ENCODE measurements at places on chromosomes 5 and 9. TPM values are rescaled to one million over a fixed set of nuclear protein-coding genes. Genes with fewer than 3 reads are reported as not detected.

Gene ZNF879
- total RNA-seq, result 8.4 TPM

Gene CDHR2
- 3.0 TPM for total RNA-seq

Gene BNC2
- 5.9 TPM for total RNA-seq

Gene CBY3
- total RNA-seq, result not detected

Gene PRR7
- 21.4 TPM for total RNA-seq

DNA sequence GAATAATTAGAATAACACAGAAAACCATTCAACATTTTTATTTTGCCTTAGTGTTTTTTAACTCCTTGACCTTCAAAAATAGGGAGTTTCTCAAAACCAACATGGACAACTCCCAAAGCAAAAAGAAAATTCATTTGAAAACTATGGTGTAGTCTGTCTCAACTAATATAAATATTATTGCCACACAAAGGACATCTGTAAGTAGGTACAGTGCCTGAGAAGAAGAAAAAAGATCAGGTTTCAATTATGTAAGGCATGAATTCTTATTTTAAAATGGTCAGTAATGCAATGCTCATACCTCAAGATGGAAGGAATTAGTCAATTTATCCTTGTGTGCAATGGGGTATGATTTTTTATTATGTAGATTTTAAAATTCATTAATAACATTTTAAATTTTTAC, 109.6 kb upstream of the CNTLN start:
- DNase-seq, result no peak

DNA sequence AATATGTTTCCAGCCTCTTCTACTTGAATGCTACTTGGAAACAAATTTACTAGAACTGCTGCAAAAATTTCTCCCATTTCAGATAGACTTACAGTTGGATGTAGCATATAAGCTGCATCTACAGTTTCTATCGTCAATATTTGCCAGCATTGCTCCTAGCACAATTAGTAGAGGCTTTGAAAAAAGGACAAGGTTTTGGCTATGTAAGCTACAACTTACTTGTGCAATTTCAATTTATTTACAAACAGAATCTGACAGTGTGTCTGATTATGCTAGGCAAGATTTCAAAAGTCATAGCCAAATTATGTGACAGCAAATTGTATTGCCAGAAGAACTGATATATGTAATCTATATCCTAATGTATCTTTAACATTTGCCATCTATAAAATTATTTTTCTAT, 628.4 kb upstream of the FAM174A start:
- DNase-seq, result no peak

DNA sequence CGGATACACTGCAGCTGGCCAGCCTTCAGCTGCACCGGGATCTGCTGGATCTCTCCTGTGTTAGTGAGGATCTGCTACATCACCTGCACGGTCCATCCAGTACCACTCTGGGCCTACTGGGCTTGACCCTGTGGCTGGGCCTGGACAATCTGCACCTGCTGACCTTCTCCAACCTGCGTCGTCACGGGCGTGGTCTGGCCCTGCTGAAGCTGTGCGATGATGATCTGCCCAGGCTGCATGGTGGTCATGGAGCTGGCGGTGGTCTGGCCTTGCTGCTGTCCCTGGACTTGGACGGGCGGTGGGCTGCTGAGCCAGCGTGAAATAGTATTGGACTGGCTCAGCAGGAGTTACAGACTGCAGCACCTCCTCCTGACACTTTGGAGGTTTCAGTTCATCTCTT, 137.1 kb upstream of the GAS1 start:
- no peak for DNase-seq

GRCh38 chr5:116442931-116443551, 131.6 kb downstream of the SEMA6A start:
- DNase-seq, result no peak

DNA sequence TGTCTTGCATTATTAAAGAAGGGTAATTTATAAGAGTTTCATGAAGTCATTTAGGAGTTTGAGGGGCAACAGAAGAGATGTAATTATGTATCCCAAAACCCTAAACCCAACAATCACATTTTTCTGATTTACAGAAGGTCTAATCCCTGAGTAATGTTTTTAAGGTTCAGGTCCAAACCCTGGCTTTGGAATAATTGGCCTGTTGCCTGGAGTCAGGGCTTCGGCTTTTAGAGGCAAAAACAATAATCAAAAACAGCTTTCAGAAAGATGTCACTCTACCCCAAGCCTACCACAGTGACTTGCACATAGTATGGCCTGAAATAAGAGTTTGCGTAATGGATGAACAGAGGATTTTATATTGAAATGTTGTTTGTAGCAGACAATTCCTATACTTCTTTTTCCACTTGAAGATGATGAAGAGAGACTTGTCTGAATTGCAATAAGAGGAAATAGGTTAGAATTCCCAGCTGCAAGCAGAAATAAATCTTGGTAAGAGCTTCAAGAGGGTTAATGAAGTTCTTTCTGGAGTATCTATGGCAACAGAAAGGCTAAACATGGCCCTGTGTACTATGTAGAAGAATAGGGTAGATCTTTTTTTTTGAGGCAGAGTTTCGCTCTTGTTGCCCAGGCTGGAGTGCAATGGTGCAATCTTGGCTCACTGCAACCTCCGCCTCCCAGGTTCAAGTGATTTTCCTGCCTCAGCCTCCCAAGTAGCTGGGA, 152.0 kb downstream of the GPBP1 start:
- DNase-seq, result no peak
